ENCODE measurements at places on chromosomes 16 and 17. TPM values are rescaled to one million over a fixed set of nuclear protein-coding genes. Genes with fewer than 3 reads are reported as not detected.

Gene AANAT
- total RNA-seq: not detected

Gene SRCIN1
- total RNA-seq: not detected

Gene PHB1
- 117 TPM for total RNA-seq

Gene OR3A3
- not detected for total RNA-seq

Gene MT1F
- not detected for total RNA-seq

Gene PLEKHG4
- 18.1 TPM for total RNA-seq

Gene CMIP
- 9.3 TPM for total RNA-seq
